NCI-H2171 (cell line): ENCODE measurements at places on chromosomes 6 and 20.

DNA sequence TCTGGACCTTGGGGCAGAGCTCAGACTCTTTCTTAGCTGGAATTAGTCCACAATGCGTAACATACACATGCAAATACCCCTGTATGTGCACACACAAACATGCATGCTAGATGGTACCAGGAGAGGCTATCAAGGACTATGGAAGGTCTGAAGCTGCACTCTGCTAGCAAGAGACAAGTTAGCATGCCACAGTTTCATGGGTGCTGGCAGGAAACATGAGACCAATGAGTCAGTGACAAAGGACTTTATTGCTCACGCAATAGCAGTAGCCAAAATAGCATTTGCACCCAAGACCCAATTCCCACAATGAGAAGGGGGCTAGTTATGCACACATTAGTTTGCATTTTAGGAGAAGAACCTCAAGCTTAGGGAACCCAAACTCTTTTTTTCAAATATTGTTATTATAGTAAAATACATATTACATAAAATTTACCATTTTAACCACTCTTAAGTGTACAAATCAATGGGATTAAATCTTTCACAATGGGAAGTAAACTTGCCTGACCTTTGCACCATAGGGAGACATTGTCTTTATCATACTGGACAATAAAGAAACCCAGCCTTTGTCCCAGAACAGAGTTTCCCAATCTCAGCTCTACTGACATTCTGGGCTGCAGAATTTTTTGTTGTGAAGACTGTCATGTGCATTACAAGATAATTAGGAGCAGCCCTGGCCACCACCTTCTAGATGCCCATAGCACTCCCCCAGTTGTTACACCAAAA lies 69.1 kb downstream of the NRSN1 start:
- DNase-seq, result no peak

DNA sequence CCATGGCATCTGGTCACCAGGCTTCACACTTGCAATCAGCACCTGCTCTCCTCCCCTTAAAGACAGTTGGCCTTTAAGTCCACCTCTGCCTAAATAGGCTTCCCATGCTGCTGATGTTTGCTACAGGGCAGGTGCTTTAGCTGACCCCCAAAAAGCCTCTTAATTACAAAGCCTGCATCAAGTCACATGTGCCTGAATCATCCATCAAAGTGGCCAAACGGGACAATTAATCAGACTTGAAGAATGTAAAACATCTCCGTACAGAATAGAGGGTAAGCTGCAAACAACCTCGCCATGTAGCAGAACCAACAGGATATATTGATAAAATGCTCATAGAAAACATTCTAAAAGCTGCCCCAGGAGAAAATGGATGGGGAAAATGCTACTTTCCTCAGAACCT lies 7.4 kb downstream of the LY86 start:
- no peak for DNase-seq

DNA sequence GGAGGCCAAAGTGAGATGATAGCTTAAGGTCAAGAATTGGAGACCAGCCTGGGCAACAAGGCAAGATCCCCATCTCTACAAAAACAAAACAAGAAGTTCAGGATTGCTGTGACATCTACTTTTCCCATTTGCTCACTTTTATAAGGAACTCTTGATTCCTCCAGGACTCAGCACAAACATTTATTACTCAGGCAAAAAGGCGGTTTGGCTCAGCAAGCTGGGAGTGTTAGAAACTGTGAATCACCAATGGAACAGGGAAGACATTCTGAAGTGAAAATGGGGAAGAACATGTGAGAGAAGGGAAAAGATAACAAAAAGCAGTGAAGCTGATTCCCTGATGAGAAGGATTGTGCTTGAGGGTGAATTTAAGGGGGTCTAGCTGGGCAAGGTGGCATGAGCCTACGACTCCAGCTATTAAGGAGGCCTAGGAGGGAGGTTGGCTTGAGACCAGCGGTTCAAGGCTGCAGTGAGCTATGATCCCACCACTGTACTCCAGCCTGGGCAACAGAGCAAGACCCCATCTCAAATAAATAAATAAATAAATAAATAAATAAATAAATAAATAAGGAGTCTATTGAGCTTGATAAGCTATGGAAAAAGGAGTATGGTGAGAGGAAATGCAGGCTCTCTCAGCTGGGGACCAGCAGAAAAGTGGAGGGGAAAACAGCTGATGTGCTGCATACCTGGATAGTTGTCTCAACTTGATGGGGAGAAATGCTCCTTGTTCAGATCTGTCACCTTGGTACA lies 65.4 kb upstream of the HDDC2 start:
- no peak for DNase-seq

DNA sequence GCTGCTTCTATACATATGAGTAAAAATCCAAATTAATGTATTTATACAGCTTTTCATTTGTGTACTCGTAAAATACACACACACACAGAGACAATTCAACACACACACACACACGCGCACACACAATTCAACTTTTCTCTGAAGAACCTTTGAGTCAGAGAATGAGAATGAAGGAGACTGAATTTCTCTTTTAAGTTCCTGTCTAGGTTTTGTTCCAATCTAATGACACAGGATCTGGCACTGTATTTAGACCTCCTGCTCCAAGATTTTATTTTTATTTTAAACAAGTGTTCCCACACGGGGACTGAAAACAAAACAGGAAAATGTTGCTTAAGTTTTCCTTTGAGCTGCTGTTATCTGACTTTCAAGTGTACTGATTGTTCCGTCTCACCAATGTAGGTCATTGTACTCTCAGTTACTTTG lies 250.8 kb downstream of the LAMA2 start:
- DNase-seq, result no peak

DNA sequence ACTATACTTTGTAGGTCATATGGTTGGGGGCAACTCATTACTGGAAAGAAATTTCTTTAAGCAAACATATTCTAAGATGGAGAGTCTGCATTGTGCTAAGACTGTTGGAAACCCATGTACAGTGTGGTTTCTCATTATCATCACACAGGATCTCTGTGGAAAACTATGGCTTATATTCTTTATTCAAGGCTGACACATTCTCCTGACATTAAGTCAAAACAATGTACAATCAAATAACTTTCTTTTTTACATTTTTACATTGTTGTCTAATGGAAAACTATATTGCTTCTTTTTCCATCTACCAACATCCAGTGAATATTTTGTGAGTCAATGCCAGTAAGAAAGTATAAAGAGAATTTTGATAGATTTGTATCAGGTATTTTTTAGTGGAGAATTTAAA lies 417.6 kb downstream of the GRIK2 start:
- DNase-seq, result no peak

DNA sequence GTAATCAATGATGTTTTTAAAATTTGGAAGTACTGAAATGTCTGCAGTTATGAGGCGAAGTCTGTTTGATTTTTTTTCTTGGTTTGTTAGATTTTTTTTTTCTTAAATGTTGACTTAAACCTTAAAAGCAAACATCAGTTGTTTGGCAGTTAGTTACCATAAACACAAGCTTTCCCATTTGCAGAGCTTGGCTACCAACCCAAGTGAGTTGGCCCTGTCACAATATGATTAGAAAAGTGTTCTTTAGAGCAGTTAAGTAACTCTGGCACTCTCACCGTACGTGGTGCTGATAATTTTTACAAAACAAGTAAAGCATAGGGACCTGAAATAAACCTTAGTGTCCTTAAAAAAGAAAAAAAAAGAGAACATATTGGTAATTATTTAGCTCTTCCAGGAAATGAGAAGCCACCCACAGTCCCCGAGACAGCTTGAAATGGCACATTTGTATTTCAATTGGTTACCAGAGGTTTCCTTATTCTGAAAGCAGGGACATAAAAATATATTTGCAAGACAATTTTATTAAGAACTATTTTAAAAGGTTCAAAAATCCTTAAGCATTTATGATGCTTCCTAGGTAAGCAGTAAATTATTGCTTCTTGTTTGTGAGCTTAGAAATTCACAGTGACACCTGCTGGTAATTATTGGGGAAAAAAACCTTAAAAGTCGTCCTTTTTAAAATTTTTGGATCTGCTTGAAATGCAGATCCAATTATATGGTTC lies 3.9 kb downstream of the HEY2 start:
- peak; percentile 21 for DNase-seq

GRCh38 chr20:43985608-43986316 lies 71.1 kb downstream of the TOX2 start:
- DNase-seq, result no peak

GRCh38 chr6:41687501-41688175 lies 47.8 kb downstream of the TFEB start:
- DNase-seq, result no peak

GRCh38 chr6:104705095-104705707 lies 154.5 kb downstream of the HACE1 start:
- DNase-seq, result no peak

DNA sequence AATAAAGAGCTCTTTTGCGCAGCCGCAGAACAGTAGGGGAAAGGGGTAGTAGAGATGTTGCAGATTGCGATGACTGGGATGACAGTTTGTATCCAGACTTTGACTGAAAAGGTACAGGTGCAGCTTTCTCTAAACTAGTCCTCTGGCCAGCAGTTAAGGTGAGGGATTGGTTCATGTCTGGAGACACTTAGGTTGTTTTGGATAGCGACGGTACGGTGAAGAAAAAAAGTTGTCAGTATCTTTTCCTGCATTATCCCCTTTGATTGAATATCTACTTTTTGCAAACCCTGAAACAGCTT lies 537 bp downstream of the PRR3 start:
- DNase-seq, result no peak

GRCh38 chr6:138545621-138545980 lies 46.3 kb upstream of the NHSL1 start:
- no peak for DNase-seq

DNA sequence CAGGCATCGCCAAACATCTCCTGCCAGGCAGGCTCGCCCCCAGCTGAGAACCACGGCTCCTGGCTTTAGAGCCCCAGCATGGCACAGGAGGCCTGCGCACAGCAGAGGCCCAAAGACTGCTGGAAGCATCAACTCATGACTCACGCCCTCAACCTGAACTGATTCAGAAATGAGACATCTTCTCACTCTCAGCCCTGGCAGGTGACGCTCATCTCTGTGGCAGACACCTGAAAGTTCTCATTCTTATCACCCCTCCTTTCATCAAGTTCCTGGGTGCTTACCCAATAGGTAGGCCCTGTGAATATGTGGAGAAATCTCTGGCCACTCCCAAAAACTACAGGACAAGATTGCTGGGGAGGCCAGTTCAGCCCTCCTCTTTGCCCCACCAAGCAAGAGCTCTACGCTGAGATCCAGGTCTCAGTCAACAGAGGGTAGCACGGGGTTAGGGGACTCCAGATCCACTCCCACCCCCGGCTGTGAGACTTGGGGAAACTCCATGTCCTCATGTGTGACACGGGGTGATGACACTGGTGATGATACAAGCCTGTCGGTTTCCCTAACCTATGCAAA lies 11.3 kb downstream of the NFATC2 start:
- no peak for DNase-seq

DNA sequence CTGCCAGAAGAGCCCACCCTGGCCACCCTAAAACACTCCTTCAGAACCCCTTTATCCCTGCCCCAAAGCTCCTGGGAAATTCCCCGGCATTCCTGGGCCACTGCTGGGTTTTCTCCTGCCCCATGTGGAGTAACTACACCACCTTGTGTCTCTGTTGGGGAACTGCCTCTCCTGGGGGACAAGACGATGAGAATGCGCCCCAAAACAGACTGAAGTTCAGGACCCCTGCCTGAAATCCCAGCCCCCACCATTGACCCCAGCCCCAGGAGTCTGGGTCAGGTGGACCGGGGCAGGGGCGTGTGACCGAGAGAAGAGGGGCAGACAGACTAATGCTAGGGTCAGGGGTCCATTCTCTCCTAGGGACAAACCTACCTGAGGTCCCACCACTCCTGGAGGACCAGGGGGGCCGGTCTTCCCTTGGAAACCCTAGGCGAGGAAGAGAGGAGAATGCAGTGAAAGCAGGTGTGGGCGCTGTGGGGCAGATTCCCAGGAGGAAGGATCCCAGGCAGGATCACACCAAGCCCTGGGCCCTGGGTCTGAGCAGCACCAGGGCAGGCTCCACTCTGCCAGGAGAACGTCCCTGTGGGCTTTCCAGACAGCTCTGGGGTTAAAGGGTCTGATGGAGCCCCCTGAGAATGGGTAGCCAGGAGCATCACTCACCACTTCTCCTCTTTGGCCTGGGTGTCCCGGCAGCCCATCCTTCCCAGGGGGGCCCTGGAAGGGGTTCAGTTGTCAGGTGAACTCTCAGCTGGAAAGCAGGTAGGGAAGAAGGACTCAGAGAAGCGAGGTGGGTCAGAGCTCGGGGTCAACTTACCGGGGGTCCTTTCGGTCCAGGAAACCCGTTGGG lies 19.4 kb downstream of the COL11A2 start:
- no peak for DNase-seq

DNA sequence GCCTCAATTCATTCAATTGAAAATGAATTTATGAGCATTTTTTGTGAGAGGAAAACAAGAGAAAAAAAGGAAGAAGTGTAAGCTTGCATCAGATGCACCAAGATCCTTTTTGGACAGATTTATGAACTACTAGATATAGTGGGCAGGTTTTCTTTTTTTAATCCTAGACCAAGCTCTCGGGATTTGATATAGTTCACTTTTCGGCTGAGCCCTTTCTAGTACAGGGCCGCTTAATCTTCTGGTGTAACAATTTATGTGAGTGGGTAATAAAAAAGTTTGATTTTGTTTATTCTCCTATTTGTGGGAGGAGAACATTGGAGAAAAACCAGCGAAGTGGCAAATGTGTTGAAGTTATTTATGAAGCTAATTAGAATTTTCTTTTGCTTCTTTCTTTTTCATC lies 538.0 kb downstream of the UTRN start:
- DNase-seq, result no peak

- DNase-seq, result no peak
Measured at GRCh38 chr6:132734694-132735236, 20.9 kb upstream of the VNN1 start.

- DNase-seq, result no peak
Measured at GRCh38 chr6:12298017-12298978, 8.1 kb downstream of the EDN1 start.

- DNase-seq, result no peak
Measured at GRCh38 chr6:56906752-56907151, 48.2 kb upstream of the BEND6 start.

GRCh38 chr6:135117413-135117968 lies 62.9 kb upstream of the HBS1L start:
- DNase-seq, result no peak

DNA sequence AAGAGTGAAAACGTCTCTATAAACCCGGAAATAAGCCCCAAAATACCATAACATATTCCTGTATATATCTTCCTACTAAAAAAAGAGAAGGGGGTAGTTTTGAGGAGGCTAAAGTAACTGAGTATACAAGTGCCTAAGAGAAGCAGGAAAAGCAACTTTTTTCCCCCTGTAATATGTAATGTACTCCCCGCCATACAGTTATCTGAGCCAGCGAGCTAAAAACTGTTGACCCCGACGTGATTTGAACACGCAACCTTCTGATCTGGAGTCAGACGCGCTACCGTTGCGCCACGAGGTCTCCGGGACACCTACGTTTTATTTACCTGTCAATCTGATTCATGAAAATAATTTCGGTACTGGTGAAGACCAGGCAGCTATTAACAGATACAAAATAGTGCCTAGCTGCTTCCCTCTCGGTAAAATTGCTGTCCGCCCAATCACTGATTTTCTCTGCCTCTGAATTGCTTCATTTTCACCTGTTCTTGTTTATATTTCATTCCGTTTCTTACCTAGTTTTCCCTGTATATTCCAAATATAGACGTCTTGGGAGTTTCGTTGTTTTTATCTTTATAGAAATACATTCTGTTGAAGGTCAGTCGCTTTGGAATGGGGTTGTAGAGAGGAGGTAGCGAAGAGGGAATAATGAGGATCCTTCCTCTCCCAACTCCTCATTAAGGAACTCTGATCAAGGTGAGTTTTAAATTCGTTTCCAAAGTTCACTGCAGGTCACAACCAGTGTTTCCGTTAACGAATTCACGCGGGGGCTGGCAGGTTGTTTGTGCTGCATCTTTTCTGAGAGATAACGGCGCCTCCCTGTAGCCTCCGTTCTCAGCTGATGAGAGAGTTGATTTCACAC lies 33.6 kb upstream of the BTN3A2 start:
- peak; percentile 14 for DNase-seq
